Skin of body (tissue), 3 donors: ENCODE measurements at places on chromosomes 5 and 9. TPM values are rescaled to one million over a fixed set of nuclear protein-coding genes. Genes with fewer than 3 reads are reported as not detected.

Gene SREK1
- 139 TPM for total RNA-seq

Gene SPATA6L
- 2.1 TPM for total RNA-seq

Gene PLPP7
- total RNA-seq: 4.6 TPM

Gene LECT2
- total RNA-seq: not detected

Gene SEMA6A
- total RNA-seq: 46.9 TPM

Gene C5orf58
- not detected for total RNA-seq

Gene CCNJL
- 3.2 TPM for total RNA-seq

Gene CDX1
- 0.49 TPM for total RNA-seq

Gene SLC25A2
- total RNA-seq: 1.4 TPM

Gene FGF10
- total RNA-seq: 11.1 TPM

Gene ANXA2R
- 1.8 TPM for total RNA-seq

Gene NTNG2
- total RNA-seq: 1.6 TPM

Gene SEMA5A
- total RNA-seq: 31.5 TPM

Gene ARAP3
- 5.0 TPM for total RNA-seq

Gene GARNL3
- 51.1 TPM for total RNA-seq

Gene TMC1
- total RNA-seq: 0.69 TPM

Gene RAI14
- 44.7 TPM for total RNA-seq

Gene POU5F2
- total RNA-seq: 4.9 TPM

Gene SARDH
- 2.6 TPM for total RNA-seq

Gene CKMT2
- 20.3 TPM for total RNA-seq

Gene PCDHB16
- total RNA-seq: 2.5 TPM

Gene APBA1
- 7.7 TPM for total RNA-seq

Gene SLC45A2
- total RNA-seq: 0.39 TPM

Gene ZFP2
- 1.9 TPM for total RNA-seq

Gene GRIA1
- 2.5 TPM for total RNA-seq

Gene DIRAS2
- total RNA-seq: 1.9 TPM

Gene TPPP
- 1.1 TPM for total RNA-seq

Gene CD72
- total RNA-seq: 1.6 TPM

Gene MARVELD2
- 5.5 TPM for total RNA-seq

Gene PCDHB14
- total RNA-seq: 3.8 TPM

Gene ISL1
- 0.30 TPM for total RNA-seq

Gene DNAI1
- total RNA-seq: 0.20 TPM

Gene HACD4
- 4.7 TPM for total RNA-seq

Gene EIF4E1B
- not detected for total RNA-seq

Gene FOXD4L5
- 0.10 TPM for total RNA-seq

Gene PCA3
- 0.20 TPM for total RNA-seq

Gene HCN1
- total RNA-seq: 0.59 TPM

Gene IFNA21
- total RNA-seq: not detected

Gene PCDHAC2
- 3.0 TPM for total RNA-seq

Gene PGM5
- total RNA-seq: 13.8 TPM

Gene TSC1
- total RNA-seq: 38.6 TPM

Gene IGIP
- 10.9 TPM for total RNA-seq

Gene TAF1L
- total RNA-seq: under 0.01 TPM

Gene ZNF484
- 13.7 TPM for total RNA-seq

Gene FOXD4L4
- 0.20 TPM for total RNA-seq

Gene OR13J1
- not detected for total RNA-seq

Gene TAL2
- total RNA-seq: 1.7 TPM

Gene PDLIM4
- 20.6 TPM for total RNA-seq

Gene NR4A3
- 5.4 TPM for total RNA-seq

Gene CSF2
- total RNA-seq: not detected

Gene ANKRD20A1
- total RNA-seq: 0.89 TPM

Gene TOR1A
- total RNA-seq: 15.5 TPM

Gene CBY3
- total RNA-seq: not detected

Gene SCGB3A1
- total RNA-seq: not detected

Gene C9orf50
- total RNA-seq: not detected

Gene ERP44
- 16.2 TPM for total RNA-seq
